ENCODE measurements at places on chromosomes 6 and 20. TPM values are rescaled to one million over a fixed set of nuclear protein-coding genes. Genes with fewer than 3 reads are reported as not detected.

Gene BPI
- not detected for total RNA-seq

Gene TNXB
- total RNA-seq: 4.1 TPM

Gene PRKN
- total RNA-seq: 6.3 TPM

Gene MMP24
- total RNA-seq: 0.73 TPM

Gene CENPW
- total RNA-seq: 1.6 TPM

Gene PBX2
- total RNA-seq: 28.9 TPM

Gene SLC4A11
- 1.3 TPM for total RNA-seq

Gene CCN5
- total RNA-seq: 59.2 TPM

Gene SLC35F1
- not detected for total RNA-seq

Gene NMBR
- total RNA-seq: not detected

Gene PRDM13
- not detected for total RNA-seq

Gene COX4I2
- total RNA-seq: not detected

Gene STMND1
- 0.32 TPM for total RNA-seq

Gene CRISP3
- not detected for total RNA-seq

Gene REM1
- total RNA-seq: 0.36 TPM

Gene SAMD3
- 0.65 TPM for total RNA-seq

Gene KAT14
- 17.8 TPM for total RNA-seq

Measured in hair follicle dermal papilla cell (primary cell).